Lung (tissue), 17 donors: ENCODE measurements at places on chromosomes 7 and 10. TPM values are rescaled to one million over a fixed set of nuclear protein-coding genes. Genes with fewer than 3 reads are reported as not detected.
A peak's percentile ranks its signal among the peaks of the same experiment; 100 is the strongest.

DNA sequence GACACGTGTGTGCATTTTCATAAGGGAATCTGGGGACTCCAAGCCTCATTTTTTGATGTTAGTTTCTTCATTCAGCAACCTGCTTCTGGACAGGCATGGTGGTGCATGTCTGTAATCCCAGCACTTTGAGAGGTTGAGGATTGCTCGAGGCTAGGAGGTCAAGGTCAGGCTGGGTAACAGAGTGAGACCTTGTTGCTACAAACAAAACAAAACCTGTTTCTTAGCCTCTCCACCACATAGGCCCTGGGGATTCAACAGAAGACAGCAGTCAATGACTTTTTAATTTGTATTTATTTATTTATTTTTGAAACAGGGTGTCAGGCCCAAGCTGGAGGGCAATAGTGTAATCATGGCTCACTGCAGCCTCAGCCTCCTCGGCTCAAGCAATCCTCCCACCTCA, 6.9 kb upstream of the CYTH3 start:
- no peak overlapping the region for H3K27ac ChIP-seq
- no peak overlapping the region for H3K4me3 ChIP-seq
- DNase-seq, result no peak
- no peaks in the 10 kb centered on the region for H3K36me3 ChIP-seq
- H3K27me3 ChIP-seq, result no peaks in the 10 kb centered on the region
- H3K4me1 ChIP-seq, result no peaks in the 10 kb centered on the region

DNA sequence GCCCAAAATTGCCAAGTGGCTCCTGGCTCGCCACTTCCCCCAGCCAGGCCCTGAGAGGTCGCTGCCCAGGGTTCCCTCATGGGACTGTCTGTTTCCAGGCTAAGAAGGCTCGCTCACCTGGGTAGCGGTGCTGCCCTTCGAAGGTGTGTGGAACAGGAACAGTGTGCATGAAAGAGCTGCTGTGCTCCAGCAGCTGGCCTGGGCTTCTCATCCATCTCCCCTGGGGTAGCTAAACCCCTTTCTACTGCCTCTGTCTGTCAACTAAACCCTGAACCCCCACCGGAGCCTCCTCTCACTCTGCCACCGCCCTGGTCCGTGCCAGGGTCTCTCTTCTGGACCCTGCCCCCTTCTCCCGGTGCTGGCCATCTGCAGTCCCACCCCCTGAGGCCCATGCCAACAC, 152.9 kb downstream of the EBF3 start:
- no peaks in the 10 kb centered on the region for H3K36me3 ChIP-seq
- H3K4me1 ChIP-seq, result no peaks in the 10 kb centered on the region
- no peaks in the 10 kb centered on the region for H3K27me3 ChIP-seq
- no peak overlapping the region for H3K27ac ChIP-seq

GRCh38 chr7:48621076-48621475, 303.3 kb upstream of the CDC14C start:
- H3K27ac ChIP-seq, result no peak overlapping the region
- H3K4me3 ChIP-seq, result no peak overlapping the region
- H3K27me3 ChIP-seq, result no peaks in the 10 kb centered on the region
- peak; percentile 68 for DNase-seq

NOD1 gene
- total RNA-seq, result 22.0 TPM

MYO3A gene
- 0.55 TPM for total RNA-seq

DNA sequence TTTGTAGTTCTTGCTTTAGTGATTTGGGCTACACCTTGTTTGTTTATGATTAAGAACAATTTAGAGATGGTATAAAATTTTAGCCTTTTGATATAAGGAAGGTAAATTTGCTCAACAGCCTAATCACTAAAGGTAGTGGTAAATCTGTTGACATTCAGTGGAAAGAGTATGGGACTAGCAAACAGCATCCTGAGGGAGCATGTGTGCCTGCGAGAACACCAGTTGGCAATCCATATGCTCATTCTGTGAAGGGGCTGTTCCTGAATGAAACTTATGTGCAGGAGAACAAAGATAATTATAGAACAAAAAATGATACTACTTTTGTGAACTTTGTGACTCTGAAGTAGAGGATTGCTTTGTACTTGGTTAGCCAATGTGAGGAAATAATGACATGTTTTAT, 44.0 kb downstream of the CAPZA2 start:
- H3K36me3 ChIP-seq, result peaks cover 16% of the 10 kb centered on the region
- no peak for DNase-seq
- H3K27me3 ChIP-seq, result no peaks in the 10 kb centered on the region
- H3K4me1 ChIP-seq, result no peaks in the 10 kb centered on the region
- no peak overlapping the region for H3K27ac ChIP-seq

TET1 gene
- 23.5 TPM for total RNA-seq

DNA sequence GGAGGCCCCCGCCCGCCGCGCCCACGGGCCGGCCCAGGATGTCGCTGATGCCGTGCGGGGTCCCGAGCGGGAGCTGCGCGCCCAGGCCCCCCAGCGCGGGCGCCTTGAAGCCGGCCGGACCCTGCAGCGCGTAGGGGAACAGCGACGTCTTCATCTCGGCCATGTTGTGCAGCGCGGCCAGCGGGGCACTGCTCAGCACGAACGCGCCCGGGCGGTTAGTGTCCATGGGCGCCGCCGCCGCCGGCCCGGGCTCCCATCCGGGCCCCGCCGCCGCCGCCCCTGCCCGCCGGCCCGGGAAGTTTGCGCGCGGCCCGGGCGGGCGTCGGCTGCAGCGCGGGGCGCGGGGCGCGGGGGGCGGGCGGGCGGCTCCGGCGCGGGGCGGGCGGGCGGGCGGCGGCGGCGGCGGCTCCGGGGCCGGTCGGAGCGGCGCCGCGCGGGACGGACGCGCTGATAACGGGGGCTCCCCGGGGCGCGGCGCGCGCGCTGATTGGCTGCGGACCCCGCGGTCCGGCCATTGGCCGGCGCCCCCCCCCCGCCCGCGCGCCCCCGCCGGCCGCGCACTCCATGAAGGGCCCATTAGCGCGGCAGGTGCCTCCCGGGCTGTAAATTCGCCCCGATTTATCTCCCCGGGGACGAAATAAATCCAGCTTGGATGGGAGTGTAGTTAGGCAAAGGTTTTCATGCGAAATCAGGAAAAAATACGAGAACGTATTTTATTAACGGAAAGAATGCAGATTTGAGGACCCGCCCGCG, at the start of gene NKX6-2:
Gene NKX6-2, minus strand, starts transcription at position 425 of the 753 bp plus-strand sequence. Its CDS starts 199 bp downstream, at position 226.
- peaks cover 17% of the 10 kb centered on the region for H3K36me3 ChIP-seq
- peaks cover 13% of the 10 kb centered on the region for H3K4me1 ChIP-seq
- peaks cover 52% of the 10 kb centered on the region for H3K27me3 ChIP-seq
- H3K27ac ChIP-seq, result no peak within 1 kb of the TSS

DNA sequence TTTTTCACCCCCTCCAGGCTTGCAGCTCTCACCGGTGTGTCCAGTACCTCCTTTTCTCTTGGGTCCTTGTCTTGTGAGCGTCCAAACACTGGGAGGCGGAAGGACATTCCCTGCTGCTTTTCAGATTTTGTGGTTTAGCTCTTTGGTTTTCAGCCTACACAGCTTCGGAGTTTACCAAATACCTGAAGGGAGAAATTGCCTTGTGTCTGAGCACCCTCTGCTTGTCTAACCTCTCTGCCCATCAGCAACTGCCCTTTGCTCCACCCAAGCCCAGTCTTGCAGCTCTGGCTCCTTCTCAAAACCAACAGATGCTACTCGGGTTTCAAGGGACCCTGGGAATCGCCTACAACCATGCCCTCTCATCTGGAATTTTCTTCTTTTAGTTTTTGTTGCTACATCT, 519.1 kb upstream of the IGFBP3 start:
- H3K27me3 ChIP-seq, result no peaks in the 10 kb centered on the region
- no peak for DNase-seq
- no peaks in the 10 kb centered on the region for H3K4me1 ChIP-seq
- no peak overlapping the region for H3K27ac ChIP-seq
